ENCODE measurements at places on chromosomes 5 and 9. TPM values are rescaled to one million over a fixed set of nuclear protein-coding genes. Genes with fewer than 3 reads are reported as not detected.

- peaks cover 36% of the 10 kb centered on the region for H3K36me3 ChIP-seq
- H3K27ac ChIP-seq: no peak overlapping the region
- peaks cover 12% of the 10 kb centered on the region for H3K4me1 ChIP-seq
- DNase-seq: no peak
- H3K27me3 ChIP-seq: no peaks in the 10 kb centered on the region
- no peak overlapping the region for H3K4me3 ChIP-seq
Measured at GRCh38 chr5:40124367-40124766, 555.3 kb upstream of the PTGER4 start.

The CETN3 gene
- 28.0 TPM for total RNA-seq

GRCh38 chr5:149878371-149878770, 66.2 kb downstream of the PDE6A start:
- H3K27me3 ChIP-seq: peaks cover 9% of the 10 kb centered on the region
- no peaks in the 10 kb centered on the region for H3K36me3 ChIP-seq
- H3K4me3 ChIP-seq: no peak overlapping the region
- no peaks in the 10 kb centered on the region for H3K4me1 ChIP-seq

The DDX46 gene
- 77.0 TPM for total RNA-seq

DNA sequence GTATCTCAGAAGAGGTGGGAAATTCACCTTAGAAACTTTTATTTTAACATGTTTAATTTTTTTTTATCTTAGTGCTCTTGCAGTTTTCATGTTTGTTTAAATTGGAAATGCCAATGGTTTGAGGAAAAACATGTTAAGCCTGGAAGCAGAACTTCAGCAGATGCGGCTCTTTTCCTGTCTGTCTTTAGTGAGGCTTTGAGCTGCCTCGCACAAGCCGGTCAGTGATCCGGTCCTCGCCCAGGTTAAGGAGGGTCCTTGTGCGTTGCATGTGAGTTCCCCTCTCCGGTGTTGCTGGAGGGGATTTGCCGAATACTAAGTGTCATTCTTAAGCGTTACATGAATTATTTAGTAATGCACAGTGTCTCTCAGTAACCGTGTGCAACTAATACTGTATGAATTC, 9.4 kb upstream of the PLEKHG4B start:
- H3K27ac ChIP-seq: no peak overlapping the region
- no peak for DNase-seq
- H3K4me3 ChIP-seq: no peak overlapping the region
- no peaks in the 10 kb centered on the region for H3K36me3 ChIP-seq
- H3K27me3 ChIP-seq: peaks cover 11% of the 10 kb centered on the region

The NTNG2 gene
- 7.9 TPM for total RNA-seq

The SMC2 gene
- total RNA-seq: 60.0 TPM

The PTGES gene
- total RNA-seq: not detected
